ENCODE measurements at places on chromosomes 7 and 10.

GRCh38 chr7:14676896-14677295 is 225.7 kb downstream of the DGKB start:
- DNase-seq = no peak

GRCh38 chr10:124409696-124410095 is 9.0 kb downstream of the OAT start:
- DNase-seq = no peak

- DNase-seq = no peak
Measured at GRCh38 chr10:22606164-22606614, 108.2 kb downstream of the PIP4K2A start.

GRCh38 chr7:26100406-26101339 is 51.3 kb upstream of the NFE2L3 start:
- no peak for DNase-seq

DNA sequence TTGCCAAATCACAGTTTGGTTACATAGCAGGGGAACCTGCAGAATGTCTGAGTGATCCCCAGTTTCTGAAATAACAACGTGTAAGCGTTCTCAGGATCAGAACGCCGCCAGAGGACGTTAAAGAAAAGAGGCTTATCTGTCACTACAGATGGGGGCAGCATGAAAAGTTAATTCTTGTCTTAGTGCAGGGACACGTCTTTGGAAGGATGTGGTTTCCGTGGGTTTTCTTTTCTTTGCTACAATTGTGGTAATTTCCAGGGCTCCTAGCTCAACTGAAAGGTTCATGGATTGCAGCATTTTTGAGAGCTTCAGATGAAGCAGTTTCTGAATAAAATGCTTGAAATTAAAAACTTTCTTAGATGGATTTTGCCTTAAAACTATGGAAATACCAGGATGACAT is 106.6 kb downstream of the PRKCQ start:
- no peak for DNase-seq

DNA sequence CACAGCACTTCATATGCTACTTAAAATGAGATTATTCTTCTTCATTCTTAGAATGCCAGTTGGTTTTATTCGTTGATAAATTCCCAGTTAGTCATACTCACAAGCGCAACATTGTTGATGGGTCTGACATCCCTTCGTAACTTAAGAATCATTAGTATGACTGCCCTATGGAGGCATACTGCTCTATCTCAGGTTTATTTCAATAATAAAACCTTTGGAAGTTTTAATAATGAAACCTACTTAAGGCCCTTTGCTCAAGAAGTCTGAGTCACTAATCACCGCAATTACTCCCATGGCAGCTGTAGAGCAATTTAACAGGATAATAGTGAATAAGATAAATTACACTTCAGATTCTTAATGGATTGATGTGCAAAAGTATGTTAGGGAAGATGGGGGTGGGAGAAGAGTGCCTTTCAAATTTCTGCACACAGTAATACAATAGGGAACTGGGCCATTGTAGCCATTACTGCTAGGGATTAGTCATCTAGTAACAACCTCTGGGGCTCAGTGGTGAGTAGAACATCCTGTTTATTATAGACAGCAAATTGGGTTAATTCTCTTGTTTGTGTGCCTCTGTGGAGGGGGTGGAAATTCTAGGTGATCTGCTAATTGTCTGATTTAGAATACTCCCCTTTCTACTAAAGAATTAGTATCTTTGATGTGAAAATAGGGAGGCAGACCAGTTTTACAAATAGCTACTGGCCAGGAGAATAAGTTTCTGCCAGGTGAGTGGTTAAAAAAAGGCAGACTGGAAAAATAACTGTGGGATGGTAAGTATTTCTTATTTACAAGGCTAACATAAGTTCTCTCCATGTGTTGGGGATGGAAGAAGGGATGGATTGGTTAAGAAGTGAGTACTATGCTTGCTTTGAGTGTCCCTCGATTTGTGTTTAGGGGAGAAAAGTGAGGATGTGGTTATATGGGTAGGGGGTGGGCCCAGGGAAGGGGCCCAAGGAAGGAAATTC is 74.5 kb upstream of the VKORC1L1 start:
- DNase-seq = no peak

- no peak for DNase-seq
Measured at GRCh38 chr7:32680259-32681173, 185.2 kb downstream of the AVL9 start.

DNA sequence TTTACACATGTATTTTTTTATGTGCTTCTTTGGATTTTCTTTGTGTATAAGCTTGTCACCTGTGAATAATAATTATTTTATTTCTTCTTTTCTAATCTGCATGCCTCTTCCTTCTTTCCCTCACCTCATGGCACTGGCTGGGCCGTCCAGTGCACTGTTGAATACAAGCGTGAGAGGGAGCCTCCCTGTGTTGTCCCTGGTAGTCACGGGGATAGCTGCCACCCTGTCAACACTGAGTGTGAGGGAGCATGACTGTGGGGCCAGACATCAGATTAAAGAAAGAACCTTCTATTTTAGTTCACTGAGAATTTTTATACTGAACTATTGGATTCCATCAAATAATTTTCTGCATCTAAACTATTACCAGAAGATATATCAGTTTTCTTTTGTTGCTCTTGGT is 187.9 kb downstream of the CDC14C start:
- DNase-seq = no peak

GRCh38 chr10:61845950-61846268 is 55.6 kb upstream of the ARID5B start:
- no peak for DNase-seq

- DNase-seq = no peak
Measured at GRCh38 chr7:96674565-96674964, 35.1 kb downstream of the SEM1 start.
